ENCODE measurements at places on chromosomes 12 and 14.

- DNase-seq = no peak
These were observed 9.6 kb upstream of the FLVCR2 start for GRCh38 chr14:75568791-75569190.

- DNase-seq = no peak
These were observed at the start of gene BCL2L14 for GRCh38 chr12:12070674-12071656. Gene BCL2L14 (plus strand): TSS chr12:12070939. CDS start chr12:12079306, 8,367 bp downstream.

DNA sequence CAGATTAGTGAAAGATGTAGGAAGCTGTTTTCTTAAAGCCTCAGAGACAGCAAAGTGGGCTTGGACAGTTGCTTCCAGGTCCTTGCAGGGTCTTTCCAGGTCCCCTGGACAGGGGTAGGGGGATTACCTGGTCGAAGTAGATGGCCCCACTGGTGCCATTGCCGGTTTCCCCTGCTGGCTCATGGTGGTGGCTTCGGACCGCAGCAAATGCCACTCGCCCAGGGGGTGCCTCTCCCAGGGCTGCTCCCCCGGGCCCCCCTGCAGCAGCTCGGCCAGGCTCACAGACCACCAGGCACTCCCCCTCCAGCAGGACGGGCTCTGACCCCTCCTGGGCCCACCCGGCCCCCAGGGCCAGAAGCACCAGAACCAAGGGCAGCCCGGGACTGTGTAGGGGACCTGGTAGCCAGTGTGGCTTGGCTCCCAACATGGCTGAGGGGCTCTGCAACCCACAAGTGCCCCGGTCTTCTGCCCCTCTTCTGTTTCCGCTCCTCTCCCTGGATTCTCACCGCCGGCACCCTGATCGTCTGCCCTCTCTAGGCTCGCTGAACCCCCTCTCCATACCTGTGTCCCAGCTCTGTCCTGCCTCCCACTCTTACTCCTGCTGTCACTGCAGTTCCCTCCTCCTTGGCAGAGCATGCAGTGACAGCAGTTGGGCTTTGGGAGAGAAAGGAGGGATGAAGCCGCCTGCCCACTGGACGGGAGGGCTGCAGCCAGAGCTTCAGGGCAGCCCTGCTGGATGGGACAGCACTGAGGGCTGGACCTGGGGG is 657 bp downstream of the CBLN3 start:
- no peak for DNase-seq

DNA sequence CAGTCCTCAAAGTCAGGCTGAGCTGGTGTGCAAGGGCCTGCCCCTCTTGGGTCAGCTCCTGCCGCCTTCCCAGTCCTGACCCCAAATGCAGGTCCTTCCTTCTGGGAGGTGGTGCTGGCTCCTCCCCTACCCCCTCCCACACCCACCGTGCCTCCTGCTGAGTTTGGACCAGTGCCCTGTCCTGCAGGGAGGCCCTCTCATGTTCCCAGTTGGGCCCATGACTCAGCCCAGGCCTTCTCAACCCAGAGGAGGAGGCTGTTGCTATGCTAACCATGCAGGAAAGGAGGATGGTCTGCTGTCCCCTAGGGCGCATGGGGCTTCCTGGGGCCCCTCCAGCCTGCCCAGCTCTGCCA is 4.4 kb downstream of the ZBTB42 start:
- DNase-seq = no peak

DNA sequence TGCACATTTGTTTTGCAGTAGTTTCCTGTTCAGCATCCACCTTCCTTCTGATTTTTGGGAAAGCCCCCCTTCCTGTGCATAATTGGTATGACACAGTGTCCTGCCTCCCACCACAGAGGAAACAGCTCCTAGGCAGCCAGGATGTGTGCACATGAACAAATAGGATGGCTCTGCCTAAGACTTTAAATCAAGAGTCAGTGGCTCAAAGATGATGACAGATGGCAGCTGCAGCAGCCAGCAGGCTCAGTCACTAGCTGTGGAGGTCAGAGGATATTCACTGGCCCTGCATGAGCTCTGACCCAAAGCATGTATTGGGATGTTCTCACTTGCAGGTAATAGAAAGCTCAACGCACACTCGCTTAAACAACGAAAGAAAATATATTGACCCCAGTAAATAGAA is 90.3 kb downstream of the KCNK10 start:
- DNase-seq = no peak

- DNase-seq = no peak
These were observed 132.5 kb downstream of the DAAM1 start for GRCh38 chr14:59320763-59321625.

DNA sequence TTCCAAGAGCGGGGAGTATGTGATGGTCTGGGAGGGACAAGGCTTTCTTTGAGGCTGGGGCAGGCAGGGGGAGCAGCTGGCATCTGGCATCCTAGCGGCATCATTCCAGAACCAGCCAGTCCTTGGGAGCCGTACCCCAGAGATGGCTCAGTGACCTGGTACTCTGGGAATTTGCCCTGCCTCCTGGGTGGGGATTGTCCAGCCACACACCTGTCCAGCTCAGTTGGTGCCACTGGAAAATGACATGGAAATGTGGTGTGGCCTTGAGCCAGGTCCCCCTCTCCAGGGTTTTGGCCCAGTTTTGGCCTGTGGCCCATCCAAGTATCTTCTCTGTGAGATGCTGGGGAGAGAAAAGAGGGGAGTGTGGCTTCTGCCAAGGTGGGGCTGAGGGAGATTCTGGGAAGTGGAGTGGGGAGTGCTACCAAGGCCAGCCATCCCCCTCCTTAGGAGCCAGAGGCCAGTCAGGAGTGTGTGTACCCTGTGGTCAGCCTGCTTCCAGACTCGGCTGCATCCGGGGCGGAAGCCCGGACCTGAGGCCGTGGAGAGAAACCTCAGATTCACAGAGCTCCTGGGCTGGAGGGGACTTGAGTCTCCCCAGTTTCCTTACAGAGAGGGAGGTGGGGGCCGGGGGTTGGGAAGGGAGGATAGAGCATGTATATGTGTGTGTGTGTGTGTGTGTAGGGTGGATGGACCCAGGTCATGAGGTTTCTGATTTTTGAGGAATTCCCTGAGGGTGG is 14.7 kb upstream of the KRT80 start:
- no peak for DNase-seq

GRCh38 chr14:34086223-34086757 is 135.4 kb upstream of the EGLN3 start:
- DNase-seq = no peak

DNA sequence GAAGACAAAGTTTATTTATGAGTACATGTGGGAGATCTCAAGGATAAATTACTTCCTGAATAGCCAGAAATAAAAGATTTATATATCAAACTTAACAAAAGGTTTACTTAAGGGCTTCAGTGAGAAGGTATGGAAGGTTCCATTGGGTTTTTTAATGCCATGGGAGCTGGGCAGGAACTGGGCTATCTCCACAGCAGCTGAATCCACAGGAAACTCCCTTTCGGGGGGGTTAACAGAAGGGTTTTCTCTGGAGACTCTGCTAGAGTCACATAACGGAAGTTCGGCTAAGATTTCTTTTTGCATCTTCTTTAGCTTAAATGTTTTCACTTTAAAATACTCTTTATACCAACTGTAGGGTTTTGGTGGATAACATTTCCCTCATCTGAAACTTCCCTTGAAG is 113.5 kb downstream of the UNC79 start:
- no peak for DNase-seq

DNA sequence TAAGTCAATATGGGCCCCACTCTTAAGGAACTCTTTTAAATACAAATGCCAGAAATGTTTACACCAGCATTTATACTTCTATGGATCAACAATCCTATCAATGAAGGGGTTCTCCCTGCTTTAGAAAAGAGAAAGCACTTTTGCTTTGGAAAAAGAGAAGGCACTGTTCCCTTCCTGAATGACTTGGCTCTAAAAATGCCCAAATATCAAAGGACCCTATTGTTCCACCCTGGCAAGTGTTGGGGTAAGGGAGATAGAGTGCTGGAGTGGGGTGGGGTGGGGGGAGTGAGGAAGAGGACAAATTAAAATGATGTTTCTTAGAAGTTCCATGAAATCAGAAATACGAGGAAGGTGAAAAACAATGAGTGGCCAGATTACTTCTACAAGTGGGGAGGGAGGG is 131.6 kb upstream of the GRIN2B start:
- DNase-seq = no peak

GRCh38 chr14:101600336-101600890 is 39.1 kb downstream of the DIO3 start:
- DNase-seq = no peak

DNA sequence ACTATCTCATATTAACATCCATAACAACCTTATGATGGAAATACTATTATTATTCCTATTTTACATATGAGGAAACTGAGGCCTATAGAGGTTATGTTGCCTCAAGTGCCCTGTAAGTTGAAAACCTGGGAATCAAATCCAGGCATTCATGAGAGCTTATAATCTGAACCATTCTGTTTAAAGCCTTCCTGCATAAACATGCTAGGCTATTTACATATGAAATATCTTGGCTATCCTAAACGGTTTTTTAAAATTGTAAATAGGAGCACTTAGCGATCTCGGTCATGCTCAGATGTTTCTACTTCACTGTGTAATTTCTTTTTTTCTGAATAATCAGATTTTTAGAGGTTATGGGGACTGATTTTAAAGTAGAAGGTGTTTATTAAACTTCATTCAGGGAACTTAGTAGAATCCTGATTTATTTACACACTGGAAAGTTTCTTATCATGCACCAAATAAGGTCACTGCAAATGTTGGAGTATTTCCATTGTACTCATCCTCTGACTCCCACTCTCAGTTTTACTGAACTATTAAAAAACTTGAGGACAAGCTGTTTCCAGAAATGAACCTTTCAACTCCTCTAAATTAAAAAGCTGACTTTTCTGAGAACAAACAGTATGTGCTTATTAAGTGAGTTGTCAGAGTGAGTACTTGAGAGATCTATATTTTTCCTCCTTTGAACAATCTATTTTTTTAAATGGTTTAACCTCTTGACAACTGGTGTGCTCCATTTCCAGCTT is 141.7 kb downstream of the PIK3C2G start:
- no peak for DNase-seq

DNA sequence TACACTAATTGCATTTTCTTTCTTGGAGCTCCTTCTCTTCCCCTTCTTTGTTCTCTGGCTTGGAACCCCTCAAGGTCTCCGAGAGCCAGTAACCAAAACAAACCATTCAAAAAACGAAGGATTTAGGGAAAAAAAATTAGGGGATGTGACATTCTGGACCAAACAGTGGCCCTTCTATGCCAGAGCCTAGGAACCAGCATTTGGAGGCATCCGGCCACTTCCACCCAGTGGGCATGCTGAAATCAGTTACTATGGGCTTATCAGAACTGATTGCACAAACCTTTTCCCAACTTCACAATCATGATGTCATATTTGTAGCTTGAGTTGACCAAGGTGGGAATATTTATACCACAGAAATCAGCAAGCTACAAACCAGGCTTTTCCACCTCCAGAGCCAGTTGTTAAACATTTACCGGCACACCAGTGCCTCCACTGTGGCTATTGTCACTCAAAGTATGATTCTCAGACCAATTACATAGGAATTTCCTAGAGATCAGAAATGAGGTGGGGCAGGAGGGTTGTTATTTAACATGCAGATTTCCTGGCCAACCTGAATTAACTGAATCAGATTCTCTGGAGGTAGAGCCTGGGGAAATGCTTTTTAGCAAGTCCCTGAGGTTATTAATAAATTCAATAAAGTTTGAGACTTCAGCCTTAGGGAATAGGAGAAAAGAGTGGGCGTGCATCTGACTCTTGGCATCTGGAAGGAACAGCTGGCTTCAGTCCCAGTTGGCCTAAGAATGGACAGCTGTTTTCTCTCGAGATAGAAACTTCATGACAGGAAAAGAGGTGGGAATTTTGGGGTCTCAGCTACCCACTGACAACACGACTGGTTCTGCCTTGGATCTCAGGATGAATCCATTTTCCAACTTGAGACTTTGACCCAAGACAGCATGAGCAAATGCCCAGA is 273.9 kb downstream of the ZFP36L1 start:
- DNase-seq = no peak

DNA sequence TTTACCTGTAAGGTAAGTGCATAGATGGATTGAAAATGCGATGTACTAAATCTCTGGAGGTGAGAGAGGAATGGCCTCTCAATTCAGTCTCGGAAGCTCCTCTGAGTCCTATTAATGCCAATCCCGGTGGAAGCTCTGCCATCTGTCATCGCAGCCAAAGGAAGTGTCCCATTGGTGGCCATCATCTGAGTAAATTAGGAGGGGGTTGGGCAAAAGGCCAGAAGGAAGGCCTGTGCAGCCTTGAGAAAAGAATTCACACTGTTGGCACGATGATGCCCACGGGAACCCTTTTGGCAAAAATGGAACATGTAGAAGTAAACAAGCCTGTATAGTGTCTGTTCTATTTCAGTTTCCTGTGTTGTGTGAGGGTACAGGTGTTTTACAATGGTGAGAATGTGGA is 494.8 kb downstream of the NELL2 start:
- no peak for DNase-seq

GRCh38 chr12:43210485-43211192 is 341.4 kb downstream of the ADAMTS20 start:
- no peak for DNase-seq

- no peak for DNase-seq
These were observed 31.1 kb downstream of the FRS2 start for GRCh38 chr12:69501154-69501895.

GRCh38 chr12:52401526-52401925 is 4.6 kb downstream of the KRT82 start:
- no peak for DNase-seq

GRCh38 chr12:110223777-110224378 is 57.2 kb upstream of the ATP2A2 start:
- DNase-seq = no peak

DNA sequence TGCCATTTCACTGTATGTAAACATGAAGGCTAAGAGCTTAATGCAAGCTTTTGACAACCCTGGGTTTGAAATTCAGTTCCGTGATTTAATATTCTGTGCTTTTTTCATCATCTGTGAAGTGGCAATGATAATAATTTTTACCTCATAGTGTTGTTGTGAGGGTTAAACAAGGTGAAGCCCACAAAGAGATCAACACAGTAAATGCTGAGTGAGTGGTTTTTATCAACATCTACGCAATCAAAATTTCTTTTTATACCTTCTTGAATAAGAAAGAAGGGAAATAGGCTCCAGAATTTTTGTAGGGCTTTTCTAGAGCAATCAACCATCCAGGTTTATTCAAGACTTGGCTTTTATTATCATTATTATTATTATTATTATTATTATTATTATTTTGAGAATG is 490.8 kb downstream of the SOX5 start:
- DNase-seq = no peak

DNA sequence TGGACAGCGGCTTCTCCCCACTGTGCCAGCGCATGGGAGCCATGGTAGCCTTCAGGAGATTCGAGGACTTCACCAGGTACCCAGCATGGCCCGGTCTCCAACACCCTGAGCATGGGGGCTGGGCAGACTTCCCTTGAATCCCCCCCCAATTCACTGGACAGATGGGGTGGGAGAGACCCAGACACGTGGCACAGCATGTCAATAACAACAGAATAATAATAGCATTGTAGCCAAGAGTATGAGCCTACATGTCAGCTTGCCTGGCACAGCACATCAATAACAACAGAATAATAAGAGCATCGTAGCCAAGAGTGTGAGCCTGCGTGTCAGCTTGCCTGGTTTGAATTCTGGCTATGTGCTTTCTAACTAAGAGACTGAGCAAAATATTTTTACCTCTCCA is 76.4 kb downstream of the FOXN4 start:
- DNase-seq = no peak

GRCh38 chr14:64671591-64671990 is 32.6 kb upstream of the PLEKHG3 start:
- DNase-seq = no peak
